ENCODE measurements at places on chromosomes 6 and 20.
A peak's percentile ranks its signal among the peaks of the same experiment; 100 is the strongest.

DNA sequence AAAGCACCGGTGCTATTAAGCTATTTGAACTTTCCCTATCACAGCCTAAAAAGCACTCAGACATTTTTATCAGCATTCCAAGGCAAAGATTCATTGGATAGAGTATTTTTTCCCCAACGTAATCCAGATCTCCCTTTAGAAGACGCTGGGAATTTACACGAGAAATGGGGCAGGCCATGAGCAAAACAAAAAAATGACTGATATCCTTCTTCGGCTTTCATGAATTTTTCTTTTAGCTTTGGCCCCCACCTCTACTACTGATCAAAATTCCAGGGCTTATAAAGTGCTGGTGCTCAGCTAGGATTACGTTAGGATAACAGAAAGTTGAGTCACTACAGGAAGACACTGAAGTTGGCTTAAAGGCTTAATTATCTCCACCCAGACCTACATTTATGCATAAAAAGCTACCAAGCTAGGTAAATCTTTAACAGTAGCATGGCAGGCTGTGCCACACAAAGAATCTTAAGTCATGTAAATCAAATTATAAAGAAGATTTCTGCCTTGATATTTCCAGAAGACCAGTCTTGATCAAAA, 418.5 kb upstream of the BTBD3 start:
- DNase-seq: no peak

DNA sequence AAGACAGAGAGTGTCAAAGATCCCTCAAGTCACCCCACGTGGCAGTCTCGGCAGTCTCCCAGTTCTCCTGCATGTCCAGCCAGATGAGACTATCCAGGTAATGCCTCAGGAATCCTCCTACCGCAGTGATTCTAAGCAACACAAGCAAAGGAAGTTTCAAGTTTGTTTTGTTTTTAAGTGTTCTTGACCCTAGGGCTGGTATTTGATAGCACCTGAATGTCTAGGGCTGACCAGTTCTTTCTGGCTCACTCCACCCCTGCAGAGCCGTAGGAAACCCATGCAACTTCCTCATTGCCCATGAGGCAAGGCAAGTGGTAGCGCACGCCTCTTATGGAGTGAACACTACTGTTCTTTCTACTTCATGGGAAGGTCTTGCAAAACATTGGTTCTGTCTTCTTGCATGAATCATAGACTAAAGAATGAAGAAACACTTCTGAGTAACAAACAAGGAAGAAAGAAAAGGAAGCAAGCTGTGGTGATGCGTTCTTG, 24.8 kb upstream of the FOXQ1 start:
- DNase-seq: no peak

GRCh38 chr6:42963855-42964605, 3.5 kb downstream of the GNMT start:
- peak; percentile 50 for DNase-seq

DNA sequence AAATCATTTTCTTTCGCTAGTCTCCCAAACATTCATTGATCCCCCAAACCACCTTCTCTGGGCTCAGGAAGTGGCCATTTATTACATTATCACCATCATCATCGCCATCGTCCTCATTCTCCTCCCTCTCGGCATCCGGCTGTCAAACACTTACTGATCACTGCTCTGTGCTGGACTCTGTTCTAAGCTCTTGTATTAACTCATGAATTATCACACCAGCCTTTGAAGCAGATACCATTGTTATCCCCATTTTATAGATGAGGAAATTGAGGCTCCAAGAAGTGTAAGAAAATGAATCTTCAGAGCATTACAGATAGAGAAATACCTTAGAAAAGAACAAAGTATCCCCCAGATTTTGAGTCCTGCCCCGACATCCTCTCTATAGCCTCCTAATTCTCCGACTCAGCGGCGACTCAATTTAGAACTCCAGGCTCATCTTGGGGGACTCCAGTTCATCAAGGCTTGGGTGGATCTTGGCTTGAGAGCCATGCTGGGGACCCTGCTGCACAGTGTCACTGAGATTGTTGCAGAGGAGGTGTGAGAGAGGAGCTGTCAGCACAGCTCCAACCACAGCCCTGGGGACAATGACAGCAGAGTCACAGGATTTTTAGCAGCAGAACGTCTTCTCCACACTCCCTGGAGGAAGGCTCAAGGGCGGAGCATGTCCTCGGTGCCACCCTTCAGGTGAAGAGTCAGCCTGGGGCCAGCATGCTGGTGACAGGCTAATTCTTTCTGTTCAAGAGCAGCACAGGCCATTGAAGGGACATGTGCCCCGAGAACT, 6.6 kb upstream of the EEF1E1 start:
- no peak for DNase-seq

DNA sequence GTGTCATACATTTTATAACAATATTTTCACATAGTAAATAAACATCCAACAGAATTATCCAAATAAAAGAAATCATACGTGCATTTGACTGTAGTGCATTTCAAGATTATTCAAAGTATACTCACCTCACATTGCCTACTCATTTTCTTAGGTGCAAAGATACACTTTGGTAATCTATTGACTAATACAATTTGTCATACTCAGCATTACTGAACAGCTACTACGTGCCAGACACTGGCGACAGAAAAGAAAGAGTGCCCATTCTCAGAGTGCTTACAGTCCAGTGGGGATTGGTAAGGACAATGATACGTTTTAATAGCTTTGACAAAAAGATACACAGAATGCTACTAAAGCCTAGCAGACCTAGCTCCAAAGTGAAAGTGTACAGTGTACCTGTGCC, 42.0 kb downstream of the FBXL4 start:
- DNase-seq: no peak

DNA sequence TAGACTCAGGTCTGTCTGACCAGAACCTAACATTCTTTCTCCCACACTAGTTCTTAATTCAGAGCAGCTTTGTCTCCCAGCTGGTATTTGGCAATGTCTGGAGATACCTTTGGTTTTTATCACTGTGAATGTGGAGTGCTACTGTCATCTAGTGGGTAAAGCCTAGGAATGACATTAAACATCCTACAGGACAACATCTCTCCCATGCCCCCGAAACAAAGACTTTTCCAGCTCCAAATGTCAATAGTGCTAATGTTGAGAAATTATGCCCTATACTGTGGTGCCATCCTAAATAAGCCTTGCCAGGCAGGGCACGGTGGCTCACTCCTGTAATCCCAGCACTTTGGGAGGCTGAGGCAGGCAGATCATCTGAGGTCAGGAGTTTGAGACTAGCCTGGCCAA, 4.2 kb upstream of the TTPAL start:
- DNase-seq: no peak

DNA sequence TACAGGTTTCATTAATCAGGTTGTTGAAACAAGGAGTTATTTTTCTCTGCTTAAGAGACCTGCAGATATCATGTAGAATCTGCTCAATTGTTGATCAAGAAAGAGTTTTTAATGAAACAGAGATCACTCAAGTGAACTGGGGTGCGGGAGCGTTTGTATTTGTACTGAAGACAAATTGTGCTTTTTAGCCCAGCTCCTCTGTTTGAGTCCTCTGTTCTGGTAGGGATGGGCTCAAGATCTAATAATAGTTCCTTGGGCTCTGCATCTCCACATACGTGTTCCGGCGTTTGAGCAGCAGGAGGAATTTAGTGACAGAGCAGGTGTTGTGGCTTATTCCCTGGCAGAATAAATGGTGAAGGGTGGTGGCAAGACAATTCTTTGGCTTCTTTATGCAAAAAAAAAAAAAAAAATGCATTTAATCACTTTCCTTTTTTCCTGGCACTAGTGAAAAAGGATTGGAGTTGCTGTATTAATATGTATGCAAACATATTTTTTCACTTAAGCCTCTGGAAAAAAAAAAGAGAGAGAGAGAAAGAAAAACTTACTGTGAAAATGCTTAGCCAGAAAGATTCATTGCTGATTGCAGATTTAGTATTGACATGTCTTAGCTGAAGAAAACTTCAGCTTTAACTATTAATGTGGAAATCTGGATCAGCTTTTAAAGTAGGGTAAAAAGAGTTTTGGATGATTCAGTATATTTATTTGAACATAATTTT, 4.0 kb downstream of the CITED2 start:
- DNase-seq: no peak

DNA sequence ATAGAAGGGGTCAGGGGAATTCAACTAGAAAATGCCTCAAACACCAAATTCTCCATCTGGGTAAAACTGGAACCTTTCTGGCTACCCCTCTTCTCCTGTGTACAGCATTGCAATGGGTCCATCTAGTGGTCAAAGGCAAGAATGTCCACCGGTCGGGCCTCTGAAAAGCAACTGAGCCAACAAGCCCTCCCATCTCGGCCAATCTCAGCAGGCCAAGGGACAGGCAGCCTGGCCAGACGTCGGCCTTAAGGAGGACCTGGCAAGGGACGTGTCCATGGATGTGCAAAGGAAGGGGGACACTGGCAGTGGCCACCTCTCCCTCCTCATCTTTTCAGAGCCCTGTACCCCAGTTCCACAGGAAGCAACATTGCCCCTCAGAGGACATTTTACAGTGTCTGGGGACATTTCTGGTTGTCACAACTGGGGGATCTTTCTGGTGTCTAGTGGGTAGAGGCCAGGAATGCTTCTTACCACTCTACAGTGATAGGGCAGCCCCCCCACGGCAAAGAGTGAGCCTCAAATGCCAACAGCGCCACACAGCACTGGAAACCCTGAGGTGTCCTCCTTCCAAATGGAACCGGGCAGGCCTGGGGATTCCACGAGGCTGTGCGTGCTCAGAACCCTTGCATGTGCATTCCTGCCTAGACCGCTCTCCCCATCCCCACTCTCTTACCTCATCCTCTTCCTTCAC, 99.8 kb upstream of the FOXA2 start:
- no peak for DNase-seq

DNA sequence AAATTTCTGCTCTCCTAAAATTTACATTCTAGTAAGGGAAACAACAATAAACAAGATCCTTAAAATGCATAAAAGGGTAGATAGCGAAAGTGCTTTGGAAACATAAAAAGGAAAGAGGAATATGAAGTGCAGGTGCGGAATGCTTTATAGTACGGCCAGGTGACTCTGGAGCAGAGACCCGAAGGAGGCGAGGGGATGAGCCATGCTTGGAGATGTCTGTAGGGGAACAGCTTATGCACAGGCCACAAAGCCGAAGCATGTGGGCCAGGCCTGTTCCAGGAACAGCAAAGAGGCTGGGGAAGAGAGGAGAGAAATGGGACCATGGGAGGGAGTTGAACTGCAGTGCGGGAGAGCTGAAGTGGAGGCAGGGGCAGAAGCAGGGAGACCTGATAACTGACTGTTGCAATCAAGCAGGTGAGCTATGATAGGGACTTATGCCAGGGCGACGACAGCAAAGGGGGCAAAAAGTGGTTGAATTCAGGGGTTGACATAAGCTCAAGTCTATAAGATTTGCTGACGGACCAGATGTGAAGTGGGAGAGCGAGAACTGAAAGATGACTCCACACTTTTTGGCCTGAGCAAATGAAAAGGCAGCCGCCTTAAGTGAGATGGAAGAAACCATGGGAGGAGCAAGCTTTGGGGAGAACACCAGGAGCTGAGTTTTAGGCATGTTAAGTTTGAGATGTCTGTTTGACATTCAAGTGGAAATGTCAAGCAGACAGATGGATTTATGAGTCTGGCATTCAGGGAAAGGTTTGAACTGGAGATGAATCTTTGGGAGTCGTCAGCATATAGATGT, 83.1 kb downstream of the CNBD2 start:
- no peak for DNase-seq

- no peak for DNase-seq
Observed at GRCh38 chr20:63483834-63484233, 11.4 kb upstream of the KCNQ2 start.

DNA sequence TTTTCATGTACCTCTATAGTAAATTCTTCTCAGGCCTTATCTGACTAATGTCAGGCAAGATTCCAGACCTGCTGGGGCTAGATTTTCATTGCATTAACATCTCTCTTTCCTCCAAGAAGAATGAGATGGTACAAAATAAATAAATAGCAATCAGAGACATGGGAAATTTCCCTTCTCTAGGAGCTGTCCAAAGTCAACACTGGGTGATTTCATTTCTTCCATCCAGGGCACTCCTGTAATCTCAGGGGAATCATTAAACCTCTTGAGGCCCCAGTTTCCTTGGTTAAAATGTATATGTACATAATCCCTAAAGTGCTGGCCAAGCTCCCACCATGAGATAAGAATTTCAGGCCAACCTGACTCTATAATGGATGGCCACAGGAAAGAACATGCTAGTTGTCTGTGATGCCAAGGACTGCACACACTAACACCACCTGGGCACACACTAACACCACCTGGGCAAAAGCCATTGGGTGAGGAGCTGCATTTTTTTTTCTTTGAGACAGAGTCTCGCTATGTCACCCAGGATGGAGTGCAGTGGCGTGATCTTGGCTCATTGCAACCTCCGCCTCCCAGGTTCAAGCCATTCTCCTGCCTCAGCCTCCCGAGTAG, 912 bp downstream of the IL17F start:
- no peak for DNase-seq

DNA sequence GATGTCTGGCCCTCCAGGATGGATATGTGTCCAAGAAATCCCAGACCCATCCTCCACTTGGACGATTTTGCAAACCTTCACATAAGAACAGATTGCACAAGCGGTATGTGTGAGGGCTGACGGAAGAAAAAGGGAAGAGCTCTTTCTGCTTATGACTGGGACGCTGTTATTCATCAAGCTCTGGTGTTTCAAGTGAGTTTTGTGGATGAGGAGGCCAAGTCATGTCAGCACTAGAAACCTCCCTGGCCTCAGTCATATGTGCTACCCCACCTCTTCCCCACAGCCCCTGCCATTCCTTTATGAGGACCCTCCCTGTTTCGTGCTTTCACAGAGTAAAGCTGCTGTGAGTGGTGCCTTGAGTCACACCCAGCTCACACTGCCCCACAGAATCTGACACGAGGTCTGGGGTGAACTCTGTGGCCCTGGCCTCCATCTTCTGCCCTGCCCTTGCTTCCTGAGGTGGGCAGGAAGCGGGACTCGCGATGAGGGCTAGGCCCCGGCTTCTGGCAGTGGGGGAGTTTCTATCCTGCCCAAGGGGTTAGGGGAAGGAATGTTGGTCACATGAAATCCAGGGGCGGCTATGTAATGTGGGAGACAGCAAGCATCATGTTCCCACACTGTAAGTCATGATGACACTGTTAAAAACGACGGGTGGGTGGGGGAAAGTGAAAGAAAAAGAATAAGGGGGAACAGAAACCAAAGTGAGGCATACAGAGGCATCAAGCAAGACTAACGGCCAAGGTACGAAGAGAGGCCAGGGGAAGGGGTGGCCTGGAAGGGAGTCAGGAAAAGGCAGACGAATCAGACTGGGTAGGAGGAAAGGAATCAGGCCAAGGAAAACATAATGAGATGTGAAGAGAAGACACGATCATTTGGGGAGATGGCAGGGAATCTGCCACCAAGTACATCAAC, 78.1 kb downstream of the PRDM1 start:
- DNase-seq: no peak

GRCh38 chr6:131321589-131321988, 186.3 kb downstream of the AKAP7 start:
- no peak for DNase-seq

DNA sequence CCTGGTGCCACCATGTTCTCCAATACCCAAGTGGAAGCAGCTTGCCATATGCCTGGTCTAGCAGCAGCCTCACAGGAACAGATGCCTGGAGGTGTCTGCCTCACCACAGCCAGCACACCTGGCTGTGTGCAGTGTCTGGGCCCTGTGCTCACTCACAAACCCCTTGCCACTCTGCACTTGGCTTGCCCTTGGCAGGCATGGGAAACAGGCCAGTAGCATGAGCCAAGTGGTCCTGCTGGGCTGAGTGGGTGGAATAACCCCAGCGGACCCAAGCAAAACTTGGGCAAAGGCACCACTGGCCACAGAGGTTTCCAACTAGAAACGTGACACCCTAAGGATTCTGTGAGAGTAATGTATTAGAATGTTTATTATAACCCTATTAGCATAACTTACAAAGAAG, 600.5 kb upstream of the GJE1 start:
- DNase-seq: no peak

GRCh38 chr20:3911956-3912355, 22.8 kb downstream of the PANK2 start:
- DNase-seq: no peak

- no peak for DNase-seq
Observed at GRCh38 chr20:36472637-36473090, 68.7 kb upstream of the MYL9 start.

Data from D721Med (cell line).